ENCODE measurements at places on chromosomes 2 and 18.

- DNase-seq, result no peak
Observed at GRCh38 chr2:231321021-231321420, 74.5 kb upstream of the B3GNT7 start.

DNA sequence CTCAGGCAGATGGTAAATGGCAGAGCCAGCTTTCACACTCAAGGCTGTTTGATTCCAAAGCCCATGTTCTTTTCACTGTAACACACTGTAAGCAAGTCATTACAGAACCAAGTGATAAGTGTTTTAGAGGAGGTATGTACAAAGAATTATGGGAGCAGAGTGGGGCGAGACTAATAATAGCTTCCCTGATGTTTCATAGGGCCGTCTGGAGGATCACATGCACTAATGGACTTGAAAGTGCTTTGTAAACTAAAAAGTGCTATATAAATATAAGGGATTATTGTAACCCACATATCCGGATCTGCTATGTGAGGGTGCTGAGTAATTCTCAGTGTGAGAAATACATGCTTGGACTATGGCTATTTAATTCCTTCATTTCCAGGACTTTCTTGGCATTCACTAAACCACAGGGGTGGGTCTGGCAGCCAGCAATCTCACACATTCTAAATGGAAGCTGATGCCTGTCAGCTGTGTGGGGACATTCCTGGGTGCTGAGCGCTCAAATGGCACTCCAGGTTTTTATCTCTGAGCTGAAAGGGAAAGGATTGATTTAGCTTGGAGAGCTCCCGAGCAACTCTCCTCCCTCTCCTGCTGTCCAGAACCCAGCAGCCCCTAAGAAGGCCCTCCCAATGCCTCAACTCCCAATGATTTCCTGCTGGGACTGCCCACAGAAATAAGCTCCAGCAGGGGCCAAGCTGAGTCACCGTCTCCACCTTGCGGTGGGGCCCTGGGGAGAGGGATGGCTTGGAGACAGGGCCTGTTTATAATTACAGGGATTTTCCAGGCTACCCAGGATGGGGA lies 222.8 kb downstream of the SOX11 start:
- DNase-seq, result no peak

DNA sequence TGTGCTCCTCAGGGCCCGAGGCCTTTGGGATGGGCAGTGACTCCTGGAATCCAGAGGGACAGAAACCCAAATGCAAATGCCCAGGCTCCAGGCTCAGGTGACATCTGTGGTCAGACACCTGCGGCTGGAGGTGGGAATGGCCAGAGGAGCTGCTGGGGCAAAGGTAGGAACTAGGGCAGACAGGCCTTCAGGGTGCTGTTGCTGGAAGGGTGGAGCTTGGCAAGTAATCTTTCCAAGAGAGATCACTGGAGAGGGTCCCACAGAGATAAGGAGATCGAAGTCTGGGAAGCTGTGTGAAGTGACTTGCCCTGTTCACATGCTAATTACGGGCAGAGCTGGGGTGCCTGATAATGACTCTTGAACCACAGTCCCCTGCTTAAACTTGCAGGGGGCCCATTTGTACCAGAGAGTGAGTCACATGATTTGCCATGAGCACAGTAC lies 82.4 kb downstream of the ACAA2 start:
- no peak for DNase-seq

- DNase-seq, result no peak
Observed at GRCh38 chr2:222535477-222535876, 111.1 kb downstream of the SGPP2 start.

DNA sequence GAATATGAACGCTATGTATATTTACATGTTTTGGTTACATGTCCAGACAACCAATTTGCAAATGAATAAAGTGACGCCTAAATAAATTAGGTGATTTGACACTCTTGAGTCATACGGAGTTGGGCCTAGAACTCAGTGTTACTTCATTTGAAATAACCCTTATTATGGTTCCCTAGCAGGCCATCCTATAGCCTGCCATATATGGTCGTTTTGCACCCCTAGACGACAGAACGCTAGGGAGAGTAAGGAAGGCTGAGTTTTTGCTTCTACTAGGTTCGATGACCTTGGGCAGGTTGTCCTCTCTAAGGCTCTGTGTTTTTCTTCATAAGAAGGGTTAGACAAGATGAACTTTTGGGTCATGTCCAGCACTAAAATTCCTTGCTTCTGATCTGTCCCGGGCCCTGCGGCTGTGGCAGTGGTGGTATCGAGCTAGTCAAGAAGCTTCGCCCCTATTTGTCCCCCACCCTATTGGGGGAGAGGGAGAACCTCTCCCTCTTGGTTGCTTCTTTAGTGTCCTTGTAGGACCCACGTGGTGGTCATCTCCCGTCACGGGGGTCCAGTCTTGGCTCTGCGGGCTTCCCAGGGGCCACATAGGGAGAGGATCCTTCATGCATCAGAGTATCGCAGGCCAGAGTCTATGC lies 574 bp upstream of the EML4 start:
- DNase-seq, result no peak

DNA sequence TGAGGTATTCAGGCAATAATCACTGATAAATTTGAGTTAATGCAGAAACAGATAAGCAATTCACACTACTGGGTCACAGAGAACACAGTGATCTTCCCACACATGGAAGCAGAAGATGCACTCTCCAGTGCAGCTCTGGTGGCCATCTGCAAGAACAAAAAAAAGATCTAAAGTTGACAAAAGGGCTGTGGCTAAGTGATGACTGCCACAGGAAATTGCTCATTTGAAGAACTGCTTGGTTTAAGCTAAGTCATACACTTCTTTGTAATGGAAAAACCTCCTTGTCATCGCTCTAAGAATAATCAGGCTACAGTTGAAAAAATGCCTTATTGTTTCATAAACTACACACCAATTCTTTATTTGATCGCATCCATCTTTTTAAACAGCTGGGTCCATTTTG lies 115.1 kb downstream of the DTNB start:
- DNase-seq, result peak; percentile 85

- no peak for DNase-seq
Observed at GRCh38 chr2:240959214-240959940, 39.0 kb upstream of the SNED1 start.

All from hematopoietic multipotent progenitor cell (in vitro differentiated cells).